ENCODE measurements at places on chromosomes 6 and 20.

GRCh38 chr6:10163203-10163962 lies 251.5 kb downstream of the TFAP2A start:
- no peak for DNase-seq

DNA sequence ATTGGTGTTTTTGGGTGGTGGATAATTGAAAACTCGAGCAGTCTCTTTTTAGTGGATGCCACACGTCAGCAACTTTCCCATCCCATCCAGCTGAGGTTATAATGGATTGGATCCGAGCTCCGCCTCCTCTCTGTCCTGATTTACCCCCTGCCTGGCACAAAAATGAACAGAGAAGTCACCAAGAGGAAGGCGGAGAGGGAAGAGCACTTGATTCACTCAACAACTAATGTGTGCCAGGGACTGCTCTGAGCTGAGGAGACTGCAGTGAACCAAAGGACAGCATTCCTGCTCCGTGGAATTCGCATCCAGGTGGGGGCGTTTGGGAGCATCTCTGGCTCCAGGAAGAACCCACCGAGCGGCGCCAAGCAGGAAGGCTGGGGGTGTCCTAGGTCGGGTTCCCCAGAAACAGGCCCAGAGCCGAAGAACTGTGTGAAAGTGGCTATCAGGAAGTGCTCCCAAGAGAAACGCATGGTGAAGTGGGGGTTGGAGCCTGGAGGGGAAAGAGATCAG lies 95.8 kb upstream of the NAA20 start:
- DNase-seq: no peak

DNA sequence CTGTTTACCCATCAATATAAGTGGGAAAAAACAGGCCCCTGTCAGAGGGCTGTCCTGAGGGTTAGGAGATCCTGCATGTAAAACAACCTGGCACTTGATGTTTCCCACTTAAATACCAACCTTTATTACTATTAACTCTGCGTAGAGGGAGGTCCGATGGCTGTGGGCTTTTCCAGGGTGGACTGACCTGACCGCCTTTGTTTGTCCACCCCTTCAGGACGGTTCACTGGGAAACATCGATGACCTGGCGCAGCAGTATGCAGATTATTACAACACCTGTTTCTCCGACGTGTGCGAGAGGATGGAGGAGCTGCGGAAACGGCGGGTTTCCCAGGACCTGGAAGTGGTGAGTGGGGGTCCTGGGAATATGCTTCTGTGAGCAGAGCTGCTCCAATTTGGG lies 47.3 kb downstream of the SASH1 start:
- no peak for DNase-seq

GRCh38 chr6:168584249-168584648 lies 143.3 kb downstream of the SMOC2 start:
- DNase-seq: no peak

DNA sequence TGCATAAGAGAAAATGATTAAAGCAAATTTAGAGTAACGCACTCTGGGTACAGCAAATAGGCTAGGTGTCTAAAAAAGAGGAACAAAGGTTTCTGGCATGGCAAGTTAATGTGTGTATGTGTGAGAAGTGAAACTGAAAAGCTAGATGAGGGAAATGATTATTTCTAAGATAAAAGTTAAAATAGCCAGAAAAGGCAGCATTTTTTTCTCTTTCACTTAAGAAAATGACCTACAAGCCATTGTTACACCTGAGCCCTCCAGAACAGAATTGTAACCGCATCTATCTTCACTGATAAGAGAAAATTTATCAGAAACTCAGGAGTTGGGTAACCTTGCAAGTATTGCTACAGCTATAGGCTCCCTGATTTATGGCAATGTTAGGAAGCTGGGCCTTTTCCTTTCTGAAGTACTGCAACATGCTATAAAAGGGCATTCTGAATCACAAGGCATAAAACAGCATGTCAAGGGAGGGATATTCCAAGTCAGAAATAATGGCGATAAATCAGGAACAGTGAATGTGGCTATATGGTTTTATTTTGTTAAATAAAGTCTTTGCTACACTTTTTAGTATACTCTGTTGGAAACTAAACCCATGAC lies 395.3 kb downstream of the TBC1D32 start:
- no peak for DNase-seq

DNA sequence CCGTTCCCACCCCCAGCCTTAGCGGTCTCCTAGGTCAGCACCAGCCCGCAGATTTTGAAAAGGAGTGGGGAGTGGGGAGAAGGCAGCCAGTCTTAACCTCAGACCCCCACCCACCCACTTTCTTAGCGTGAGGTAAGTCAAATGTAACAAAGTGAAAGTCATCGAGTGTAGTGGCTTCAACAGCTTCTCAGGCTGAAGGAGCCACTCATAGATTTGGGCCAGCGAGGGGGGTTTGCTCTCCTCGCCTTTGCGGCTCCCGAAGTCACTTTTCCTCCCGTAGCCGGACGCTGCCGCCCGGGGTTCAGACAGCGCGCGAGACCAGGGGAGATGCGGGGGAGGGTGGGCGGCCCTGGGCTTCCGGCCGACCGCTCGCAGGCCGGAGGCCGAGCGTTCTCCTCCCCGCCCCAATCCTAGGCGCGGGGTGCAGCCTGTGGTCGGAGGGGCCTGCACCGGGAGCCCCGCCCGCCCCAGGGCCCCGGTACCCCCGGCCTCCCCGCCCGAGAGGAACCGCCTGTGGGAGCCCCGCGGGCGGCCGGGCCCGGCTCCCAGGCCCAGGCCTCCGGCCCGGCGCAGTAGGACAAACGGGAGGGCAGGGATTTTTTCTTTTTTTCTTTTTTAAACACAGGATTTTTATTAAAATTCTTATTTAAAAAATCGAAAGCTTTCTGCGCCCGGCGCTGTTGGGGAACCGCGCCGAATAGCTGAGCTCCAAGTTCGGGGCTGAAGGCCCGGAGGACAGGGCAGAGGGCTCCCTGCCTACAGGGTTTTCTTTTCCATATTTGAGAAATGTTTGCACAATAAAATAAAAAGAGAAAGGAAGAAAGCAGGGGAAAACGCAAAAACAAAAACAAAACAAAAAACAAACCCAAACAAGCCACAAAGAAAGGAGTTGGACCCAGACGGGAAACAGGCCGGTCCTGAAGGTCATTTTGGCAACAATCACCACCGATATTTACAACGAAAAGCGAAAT lies 3.2 kb downstream of the NKX2-2 start:
- no peak for DNase-seq

DNA sequence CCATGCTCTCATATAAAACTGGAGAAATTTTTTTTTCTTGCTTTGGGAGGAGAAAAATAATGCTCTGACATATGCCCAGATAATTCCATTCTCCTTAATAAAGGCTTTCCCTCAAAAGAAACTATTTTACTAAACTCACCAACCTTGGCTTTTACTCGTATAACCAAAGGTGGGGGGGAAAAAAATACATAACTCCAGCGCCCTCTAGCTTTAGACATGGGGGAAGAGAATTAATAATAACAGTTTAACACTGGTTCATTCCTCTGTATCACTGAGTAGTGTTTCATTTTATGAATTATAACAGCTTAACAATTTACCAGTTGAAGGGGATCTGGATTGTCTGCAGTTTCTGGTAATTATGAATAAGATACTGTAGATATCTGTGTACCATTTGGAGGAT lies 1226.1 kb downstream of the GRIK2 start:
- no peak for DNase-seq

DNA sequence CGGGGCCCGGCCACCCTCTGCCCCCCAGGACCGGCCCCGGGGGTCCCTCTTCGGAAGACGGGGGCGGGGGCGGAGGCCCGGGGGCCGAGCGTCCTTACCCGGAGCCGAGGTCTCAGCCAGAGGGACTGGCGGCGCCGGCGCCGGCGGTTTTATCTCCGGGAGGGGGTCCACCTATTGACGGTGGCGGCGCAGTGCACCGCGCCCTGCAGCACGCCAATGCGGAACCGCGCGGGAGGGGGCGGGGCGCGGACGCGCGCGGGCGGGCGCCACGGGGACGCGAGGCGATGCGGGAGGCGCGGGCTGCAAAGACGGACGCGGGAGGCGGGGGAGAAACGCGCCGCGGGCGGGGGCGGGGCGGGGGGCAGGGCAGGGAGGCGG lies at the start of gene EEF1A2:
TSS of gene EEF1A2 (minus strand) at position 124 of the 378 bp plus-strand sequence. CDS start 1,320 bp downstream, outside the sequence.
- DNase-seq: no peak

- no peak for DNase-seq
Observed at GRCh38 chr20:13337090-13337784, 116.2 kb downstream of the ISM1 start.

Measured in stimulated activated CD4-positive, alpha-beta T cell treated with anti-CD3 and anti-CD28 coated beads, TNF-alpha, amount 100 ng/mL, for 4 hours (primary cell).